CD4-positive, alpha-beta T cell treated with Interleukin-1 beta for 1 hour (primary cell): ENCODE measurements at places on chromosomes 1 and 21.

DNA sequence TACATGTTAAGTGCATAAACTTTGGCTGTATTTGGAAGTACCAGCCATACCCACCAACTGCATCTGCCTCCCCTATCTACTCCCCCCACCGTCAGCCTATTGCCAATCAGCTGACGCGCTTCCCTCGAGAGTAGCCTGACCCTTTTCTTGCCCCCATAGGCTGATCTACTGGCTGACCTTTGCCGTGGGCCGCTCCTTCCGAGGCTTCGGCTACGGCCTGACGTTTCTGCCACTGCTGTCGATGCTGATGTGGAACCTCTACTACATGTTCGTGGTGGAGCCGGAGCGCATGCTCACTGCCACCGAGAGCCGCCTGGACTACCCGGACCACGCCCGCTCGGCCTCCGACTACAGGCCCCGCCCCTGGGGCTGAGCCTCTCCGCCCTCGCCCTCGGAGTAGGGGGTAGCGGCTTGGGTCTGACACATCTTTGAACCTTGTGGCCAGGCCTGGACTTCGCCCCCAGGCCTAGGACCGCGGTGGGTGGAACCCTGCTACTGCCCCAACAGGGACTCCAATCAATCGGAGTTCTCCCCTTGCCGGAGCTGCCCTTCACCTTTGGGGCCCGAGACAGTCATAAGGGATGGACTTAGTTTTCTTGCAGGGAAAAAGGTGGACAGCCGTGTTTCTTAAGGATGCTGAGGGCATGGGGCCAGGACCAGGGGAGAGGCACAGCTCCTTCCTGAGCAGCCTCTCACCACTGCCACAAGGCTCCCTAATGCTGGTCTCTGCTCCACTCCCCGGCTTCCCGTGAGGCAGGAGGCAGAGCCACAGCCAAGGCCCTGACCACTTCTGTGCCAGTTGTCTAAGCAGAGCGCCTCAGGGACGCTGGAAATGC is 4.0 kb downstream of the GLMP start:
- DNase-seq = peak; percentile 70

DNA sequence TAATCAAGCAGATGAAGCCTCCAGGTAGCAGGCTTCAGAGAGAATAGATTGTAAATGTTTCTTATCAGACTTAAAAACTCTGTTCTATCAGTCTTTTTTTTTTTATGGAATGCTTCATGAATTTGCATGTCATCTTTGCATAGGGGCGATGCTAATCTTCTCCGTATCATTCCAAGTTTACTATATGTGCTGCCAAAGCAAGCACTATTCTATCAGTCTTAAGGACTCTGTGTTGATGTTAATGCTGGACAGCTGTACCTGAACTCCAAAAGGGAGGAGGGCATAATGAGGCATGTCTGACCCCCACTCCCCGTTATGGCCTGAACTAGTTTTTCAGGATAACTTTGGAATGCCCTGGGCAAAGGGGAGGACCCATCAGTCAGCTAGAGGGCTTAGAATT is 66.8 kb upstream of the PRRC2C start:
- no peak for DNase-seq

GRCh38 chr1:26697431-26697977 is 1.7 kb downstream of the ARID1A start:
- no peak for DNase-seq

DNA sequence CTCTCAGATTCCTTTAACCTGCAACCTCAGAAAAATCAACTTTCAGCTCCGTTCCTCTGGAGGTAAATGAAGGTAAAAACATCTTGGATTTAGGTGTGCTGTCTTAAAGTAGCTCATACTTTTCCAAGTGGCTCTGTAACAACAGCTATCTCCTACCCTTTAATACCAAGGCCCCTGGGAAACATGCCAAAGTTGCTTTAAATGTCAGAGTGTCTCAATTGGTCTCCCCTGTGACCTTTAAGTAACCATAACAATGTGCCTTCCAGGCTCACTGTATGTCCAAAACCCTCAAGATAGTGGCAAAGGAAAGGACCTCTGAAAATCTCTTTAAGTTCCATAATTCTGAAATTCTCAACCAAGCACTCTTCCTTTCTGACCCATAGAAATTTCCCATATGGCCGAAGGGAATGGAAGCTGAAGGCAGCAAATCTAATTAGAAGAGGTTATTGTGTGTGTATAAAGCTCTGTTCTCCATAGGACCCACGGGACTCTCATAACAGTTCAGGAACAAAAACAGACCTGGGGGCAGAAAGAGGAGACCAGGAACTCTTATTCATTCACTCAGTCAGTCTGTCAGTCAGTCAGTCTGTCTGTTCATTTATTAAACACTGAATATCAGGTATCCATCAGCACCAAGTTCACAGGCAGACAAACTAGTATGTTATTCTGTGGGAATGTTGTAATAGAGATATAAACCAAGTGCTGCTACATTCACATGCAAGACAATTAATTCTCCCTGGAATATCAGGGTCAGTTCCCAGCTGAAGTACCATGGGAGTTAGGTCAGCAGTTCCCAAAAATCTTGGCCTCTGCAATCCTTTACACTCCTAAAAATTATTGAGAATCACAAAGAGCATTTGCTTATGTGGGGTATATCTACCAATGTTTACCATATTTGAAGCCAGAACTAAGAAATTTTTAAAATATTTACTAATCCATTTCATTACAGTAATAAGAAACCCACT is 19.1 kb downstream of the ASTN1 start:
- DNase-seq = no peak

- DNase-seq = no peak
These were observed 6.8 kb upstream of the JAK1 start for GRCh38 chr1:64973061-64973647.

DNA sequence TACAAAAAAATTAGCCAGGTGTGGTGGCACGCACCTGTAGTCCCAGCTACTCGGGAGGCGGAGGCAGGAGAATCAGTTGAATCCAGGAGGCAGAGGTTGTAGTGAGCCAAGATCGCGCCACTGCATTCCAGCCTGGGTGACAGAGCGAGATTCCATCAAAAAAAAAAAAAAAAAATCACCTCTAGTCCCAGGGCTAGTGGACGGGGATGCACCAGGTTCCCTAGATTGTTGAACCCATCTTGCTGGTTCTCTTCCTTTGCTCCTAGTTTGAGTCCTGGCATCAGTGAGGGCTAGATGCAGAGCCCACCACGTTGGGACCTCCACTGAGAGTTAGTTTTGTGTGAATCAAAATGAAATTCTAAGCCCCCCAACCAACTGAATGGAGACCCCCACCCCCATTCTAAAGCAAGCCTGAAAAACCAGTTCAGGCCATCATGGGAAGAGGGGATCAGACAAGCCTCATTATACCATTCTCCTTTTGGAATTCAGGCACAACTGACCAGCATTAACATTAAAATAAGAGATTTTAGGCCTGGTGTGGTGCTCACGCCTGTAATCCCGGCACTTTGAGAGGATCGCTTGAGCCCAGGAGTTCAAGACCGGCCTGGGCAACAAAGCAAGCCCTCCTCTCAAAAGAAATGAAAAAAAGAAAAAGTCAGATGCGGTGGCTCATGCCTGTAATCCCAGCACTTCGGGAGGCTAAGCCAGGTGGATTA is 17.9 kb upstream of the L1TD1 start:
- DNase-seq = no peak

DNA sequence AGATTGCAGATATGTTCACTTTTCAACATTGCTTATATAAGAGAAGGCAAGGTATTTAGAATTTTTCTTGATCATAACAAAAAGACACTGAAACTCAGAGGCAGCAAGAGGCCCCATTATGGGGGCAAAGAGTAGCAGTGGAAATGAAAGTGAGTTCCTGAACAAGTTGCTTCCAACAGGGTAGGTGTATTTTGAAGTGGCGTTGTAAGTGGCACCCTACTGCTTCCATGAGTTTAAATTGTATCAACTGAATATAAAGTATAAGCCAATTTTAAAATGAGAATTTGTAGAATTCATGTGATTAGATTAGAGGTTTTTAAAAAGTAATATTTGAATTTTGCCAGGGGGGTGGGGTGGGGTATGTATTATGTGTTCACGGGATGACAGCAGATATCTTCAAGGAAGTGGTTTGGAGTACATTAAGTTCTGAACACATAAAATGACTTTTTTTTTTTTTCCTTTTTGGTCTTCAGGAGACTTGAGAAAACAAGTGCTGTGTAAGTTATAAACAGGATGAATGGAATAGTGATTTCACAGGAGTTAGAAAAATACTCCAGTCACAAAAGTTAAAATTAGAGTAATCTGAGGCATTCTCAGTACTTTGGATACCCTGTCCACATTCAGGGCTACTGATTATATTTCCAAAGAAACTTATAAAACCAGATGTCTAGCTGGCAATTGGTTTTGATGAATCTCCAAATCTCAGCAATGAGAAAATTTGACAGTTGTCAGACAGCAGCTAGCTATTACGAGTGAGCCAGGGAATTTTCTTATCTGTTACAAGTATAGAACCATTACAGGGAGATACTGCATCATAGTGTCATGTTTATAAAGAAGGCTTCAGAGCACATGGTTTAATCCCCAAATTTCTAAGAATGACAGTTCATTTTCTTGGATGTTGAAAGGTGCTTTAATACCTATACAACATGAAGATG is 182.0 kb downstream of the ST6GALNAC3 start:
- no peak for DNase-seq

GRCh38 chr21:35222541-35222941 is 173.4 kb upstream of the RUNX1 start:
- peak; percentile 16 for DNase-seq

DNA sequence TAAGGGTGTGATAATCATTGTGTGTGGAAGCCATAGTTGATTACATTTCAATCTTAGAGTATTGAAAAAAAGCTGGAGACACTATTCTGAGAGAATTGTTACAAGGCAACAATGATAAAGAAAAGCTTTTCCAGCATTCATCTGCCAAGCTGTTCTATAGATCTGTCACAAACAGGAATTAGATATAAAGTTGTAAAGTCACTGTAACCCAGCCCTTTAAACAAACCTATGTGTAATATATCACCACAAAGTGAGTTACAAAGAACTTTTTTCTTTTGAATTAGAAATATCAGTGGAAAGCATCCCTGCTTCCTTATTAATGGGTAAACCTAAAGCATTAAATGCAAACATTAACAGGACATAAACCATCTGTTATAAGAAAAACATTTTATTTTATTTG is 55.4 kb downstream of the RPAP2 start:
- DNase-seq = no peak

DNA sequence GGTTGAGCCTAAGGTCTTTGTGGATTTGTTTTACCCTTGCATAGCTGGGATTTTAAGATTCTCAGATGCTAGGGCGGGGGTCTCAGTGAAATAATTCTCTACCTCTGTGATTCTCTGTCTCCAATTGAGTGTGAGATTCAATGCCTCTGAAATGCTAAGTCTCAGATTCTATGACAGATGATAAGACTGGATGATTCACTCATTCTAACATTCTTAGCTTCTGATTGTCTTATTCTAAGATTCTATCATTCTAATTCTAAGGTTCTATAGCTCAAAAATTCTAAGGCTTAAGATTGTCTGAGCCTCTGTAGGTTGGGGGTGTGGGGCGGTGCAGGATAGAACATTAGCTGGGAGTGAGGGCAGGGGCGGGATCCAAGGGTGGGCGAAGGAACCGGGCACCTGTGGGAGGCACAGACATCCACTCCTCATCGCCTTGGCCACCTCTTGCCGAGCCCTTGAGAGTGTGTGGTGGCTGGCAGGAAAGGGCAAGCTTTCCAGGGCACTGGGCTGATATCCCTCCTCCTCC is 29.5 kb downstream of the ADGRB2 start:
- no peak for DNase-seq

GRCh38 chr1:150621497-150622302 is 7.7 kb downstream of the ENSA start:
- DNase-seq = peak; percentile 75

GRCh38 chr21:22889445-22889844 is 1891.2 kb downstream of the NCAM2 start:
- no peak for DNase-seq

GRCh38 chr1:204494281-204495077 is at the start of gene PIK3C2B:
Gene PIK3C2B, minus strand, starts transcription at chr1:204494805. Its CDS starts 25,003 bp downstream, at chr1:204469802.
- DNase-seq = peak; percentile 75

GRCh38 chr1:207817778-207818751 is 66.2 kb downstream of the CD46 start:
- DNase-seq = no peak

- no peak for DNase-seq
These were observed 15.1 kb upstream of the COP1 start for GRCh38 chr1:176222196-176222595.

DNA sequence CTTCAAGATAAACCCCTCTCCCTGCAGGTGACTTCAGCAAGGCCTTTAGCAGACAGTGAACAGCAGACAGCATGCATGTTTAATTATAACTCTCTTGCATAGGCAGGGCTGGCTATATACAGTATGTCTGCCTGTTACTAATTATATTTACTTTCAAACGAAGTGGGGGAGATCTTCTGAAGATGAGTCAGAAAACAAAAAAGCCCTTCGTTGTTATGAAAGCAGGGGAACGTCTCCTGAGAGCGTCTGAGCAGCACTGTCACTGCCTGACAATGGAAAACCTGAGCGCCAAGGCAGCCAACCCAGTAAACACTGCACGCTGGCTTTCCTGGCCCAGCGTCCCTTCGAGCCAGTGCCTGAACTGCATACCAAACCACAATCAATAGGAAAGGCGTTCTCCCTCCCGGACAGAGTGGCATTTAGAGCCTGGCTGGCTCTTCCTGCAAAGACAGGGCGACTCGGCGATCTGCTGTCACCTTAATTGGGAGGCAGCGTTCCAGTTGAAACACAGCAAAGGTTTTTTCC is 54.1 kb downstream of the TOMM20 start:
- DNase-seq = peak; percentile 41

GRCh38 chr1:21706151-21706835 is 37.1 kb upstream of the RAP1GAP start:
- no peak for DNase-seq

DNA sequence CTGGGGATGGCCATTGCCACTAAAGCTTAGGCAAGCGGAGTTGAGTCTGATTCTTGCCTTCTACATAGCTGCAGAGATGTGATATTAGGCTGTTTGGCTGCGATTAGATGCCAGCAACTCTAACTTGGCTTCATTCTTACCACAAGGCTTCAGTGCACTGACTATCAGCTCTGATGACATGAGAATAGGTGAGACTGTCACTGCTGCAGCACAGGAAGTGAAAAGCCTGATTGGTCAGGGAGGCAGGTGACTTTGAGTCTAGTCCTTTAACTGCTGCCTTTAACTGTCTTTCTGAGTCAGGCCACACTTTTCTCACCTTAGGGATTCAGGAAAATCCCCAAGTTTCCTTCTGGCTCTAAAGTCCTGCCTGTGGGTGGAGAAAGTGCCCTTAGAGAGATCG is 14.1 kb upstream of the PLXNA2 start:
- DNase-seq = no peak

GRCh38 chr1:245493029-245493428 is 338.2 kb downstream of the KIF26B start:
- DNase-seq = no peak
